ENCODE measurements at places on chromosomes 6 and 20.

GRCh38 chr20:36886859-36887751 is 11.2 kb downstream of the TLDC2 start:
- peak; percentile 78 for DNase-seq

DNA sequence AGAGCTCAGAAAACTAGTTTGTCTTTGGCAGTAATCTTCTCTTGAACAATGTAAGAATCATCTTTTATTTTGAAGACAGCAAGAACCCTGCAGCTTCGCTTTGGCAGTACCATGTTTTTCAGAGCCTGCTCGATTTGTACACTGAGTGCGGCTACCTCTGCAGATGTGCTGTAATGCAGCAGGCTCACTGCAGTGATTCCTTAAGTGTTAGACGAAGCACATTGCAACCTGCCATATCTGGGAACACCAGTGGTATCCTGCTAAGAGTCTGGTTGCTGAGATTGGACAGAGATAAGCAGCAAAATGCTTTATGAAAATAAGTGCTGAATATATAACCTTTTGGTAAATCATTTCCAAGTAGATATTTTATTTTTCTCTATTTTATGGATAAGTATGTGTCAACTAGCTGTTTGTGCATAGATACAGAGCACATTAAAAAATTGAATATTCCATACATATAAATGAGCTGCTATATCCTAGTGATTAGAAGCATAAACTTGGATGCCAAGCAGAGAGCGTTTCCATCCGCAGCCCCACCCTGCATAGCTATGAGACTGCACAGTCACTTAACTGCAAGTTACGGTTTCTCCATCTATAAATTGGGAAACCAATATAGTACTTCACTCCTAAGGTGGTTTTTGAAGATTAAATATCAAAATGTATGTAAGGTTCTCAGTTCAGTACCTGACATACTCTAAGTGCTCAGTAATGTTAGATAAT is 328.3 kb downstream of the FARS2 start:
- no peak for DNase-seq

- DNase-seq: no peak
Measured at GRCh38 chr6:136979206-136979605, 57.1 kb downstream of the SLC35D3 start.

DNA sequence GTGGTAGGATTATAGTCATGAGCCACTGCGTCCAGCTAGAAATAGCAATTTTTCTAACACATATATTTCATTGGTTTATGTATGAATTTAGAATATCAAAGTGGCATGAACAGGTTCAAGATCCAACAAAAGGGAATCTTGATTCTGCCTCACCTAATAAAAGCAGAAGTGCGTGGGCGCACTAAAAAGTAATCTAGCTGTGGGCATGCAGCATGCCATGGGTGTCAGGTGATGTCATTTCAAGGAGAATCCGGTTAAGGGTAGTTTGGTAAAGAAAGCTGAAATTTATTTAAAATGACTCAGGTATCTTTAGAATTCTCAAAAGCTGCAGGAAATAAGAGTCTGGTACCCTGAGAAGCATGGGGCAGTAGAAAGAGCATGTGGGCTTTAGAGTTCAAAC is 17.6 kb downstream of the LRRN4 start:
- no peak for DNase-seq

DNA sequence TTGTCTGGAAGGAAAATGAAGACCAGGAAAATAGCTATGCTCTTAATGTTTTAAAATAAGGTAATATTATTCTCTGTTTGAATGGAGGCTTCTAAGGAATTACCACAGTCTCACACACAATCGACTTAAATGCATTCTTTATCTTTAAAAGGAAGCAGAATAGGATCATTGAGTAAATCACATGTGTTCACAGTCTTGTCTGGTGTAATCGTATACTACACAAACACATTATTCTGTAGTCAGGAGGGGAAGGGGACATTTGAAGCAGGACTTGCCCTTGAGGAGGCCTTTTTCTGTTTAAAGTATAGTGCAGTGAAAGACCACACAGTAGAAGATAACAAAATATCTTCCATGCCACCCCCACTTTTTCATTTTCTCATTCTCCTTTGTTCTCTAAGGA is 20.6 kb upstream of the REV3L start:
- DNase-seq: no peak

GRCh38 chr6:15864708-15865062 is 201.9 kb upstream of the DTNBP1 start:
- no peak for DNase-seq

GRCh38 chr20:38298768-38299288 is 5.1 kb upstream of the BPI start:
- DNase-seq: no peak

DNA sequence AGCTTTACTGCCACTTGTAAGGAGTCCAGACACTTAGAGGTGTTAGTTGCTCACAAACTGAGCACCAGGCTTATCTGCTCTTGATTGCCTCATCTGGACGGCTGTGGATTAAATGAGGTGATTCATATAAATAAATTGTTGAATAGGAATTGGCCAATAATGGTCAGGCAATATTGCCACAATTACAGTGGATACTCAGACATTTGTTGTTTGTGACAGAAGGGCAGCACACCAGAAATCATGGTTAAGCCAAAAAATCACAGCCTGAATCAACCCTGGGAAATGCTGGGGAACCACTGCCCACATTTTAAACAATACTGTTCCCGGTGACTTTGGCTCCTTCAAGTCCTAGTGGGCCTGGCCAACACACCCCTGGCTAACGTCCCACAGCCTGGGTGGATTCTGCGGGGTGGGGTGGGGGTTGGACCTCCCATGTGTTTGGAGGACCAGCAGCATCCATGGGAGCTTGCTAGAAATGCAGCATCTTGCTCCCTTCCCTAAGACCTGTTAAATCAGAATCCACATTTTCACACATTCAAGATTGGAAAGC is 29.5 kb upstream of the SPDEF start:
- no peak for DNase-seq

DNA sequence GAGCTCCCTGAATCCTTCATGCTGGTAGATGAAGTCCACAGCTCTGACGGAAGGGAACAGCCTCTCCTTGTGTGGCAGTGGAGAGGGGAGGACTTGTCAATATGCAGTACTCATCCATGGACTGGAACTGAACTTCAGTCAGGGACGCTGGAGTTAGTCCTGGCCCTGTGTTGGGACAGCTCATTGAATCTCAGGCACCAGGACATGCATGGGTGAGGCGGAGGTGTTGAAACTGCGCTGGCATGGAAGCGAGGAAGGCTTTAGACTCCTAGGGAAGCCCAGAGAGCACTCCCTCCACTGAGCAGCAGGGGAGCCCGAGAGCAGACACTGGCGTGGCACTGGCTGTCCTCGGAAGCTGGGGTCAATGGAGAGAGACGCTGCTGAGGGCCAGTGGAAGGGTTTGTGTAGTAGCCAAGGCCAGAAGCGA is 161.3 kb upstream of the GGTLC1 start:
- DNase-seq: no peak

Data from activated gamma-delta T cell treated with Interleukin-2 at 50 U/mL for 16 hours (primary cell).